ENCODE measurements at places on chromosomes 7 and 10.

DNA sequence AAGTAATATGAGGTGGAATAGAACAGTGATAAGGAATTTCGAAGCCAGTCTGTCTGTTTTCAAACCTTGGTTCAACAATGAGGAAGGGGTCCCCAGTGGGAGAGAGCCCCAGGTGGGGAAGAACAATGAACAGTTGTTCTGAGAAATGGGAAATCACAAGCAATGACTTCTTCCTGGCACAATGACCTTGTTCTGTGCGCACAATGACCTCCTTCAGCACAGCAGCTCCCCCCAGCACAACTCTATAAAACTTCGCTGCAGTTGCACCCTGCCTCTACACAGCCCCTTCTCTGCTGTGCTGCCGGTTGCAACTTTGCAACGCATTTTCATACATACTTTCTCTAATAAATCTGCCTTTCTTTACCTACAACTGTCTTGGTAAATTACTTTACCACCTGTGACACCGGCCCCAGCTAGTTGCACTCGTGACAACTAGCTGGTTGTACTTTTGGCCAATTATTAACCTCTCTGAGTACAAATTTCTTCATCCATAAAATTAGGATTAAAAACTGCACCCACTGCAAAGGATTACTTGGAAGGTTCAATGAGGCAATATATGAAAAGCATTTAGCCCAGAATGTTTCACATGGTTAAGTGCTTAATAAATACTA lies 40.5 kb downstream of the ASB4 start:
- DNase-seq: no peak

DNA sequence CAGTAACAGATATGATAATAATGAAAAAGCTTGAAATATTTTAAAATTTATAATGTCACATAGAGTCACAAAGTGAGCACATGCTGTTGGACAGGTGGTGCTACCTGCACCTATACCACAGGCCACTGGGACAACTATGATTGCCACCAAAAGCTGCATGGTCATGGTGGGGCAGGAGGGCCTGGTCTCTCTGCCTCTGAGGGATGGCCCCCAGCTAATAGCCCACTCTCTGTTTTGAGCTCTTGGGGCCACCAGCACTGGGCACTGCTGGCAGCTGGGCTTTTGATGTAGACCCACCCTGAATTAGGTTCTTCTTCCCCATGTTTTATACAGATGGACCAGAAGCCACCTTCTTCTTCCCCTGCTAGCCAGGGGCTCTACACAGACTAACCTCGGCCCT lies 265.4 kb downstream of the KCND2 start:
- no peak for DNase-seq

- DNase-seq: no peak
Observed at GRCh38 chr7:130263130-130263529, 3.5 kb upstream of the CPA2 start.

DNA sequence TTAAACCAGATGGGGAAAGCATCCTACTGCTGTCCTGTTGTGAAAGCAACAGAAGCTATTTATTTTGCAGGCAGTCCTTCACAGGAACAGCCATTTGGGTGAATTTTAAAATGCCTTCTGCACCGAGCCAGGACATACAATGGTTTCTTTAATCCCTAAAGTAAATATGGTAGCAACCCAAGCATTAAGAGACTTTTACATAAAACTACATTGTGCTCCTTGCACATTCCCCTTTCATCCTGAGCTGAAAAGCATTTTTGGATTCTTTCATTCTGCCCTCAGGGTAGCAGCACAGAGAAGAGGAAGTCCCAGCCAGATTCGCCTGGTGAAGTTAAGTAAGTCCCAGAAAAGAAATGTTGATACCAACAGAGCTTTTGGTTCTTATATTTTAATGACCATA lies 84.0 kb upstream of the FAM3C start:
- no peak for DNase-seq

GRCh38 chr10:33247221-33247922 lies 87.1 kb downstream of the NRP1 start:
- no peak for DNase-seq

- no peak for DNase-seq
Observed at GRCh38 chr10:130028465-130028819, 64.4 kb upstream of the EBF3 start.

DNA sequence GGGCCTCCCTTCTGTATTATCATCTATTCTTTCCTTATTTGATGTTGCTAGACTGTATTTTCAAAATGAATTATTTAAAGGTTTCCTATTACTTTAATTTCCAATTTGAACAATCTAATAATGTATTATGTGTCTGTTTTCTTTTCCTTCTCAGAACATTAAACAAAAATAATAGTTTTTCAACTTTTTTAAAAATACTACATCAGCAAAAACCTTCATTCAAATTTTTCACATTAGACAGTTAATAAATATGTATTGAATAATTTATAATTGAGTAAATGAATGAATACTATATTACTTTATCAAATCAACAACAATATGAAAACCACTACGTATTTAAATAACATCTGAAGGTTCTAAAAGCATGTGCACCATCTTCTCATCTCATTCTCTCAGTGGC lies 644.1 kb upstream of the SEMA3D start:
- DNase-seq: no peak

DNA sequence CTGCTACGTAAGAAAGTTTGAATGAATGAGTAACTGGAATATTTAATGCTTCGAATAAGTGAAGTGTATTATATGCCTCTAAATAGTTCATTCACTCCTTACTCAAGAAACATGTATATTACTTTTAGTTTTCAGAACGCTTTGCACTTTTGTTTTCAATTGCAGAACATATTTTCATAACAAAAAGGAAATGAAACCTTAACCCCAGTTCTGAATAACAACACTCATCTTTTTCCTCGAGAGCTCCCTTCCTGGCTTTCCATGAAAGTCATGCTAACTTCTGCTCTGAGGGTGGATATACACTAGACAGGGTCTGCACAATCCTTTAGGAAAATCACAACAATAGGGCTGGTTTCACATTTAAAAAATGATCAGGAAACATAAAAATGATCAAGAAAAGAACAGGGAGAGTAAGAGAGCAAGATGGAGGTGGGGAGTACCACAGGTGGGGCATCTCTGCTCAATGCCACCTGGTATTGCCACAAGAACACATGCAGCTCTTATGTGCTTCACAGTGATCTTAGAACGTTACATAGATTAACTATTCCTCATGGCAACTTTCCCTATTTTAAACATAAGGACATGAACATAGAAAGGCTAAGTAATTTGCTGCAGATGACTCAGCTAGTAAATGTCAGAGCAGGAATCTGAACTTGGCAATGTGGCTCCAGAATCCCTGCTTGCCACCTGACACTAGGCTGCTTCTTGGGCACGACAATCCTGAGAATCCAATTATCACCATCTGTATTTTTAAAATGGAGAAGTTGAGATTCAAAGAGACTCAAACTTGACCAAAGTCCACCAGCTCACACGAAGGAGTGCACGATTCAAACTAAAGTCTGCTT lies 219.5 kb upstream of the AOAH start:
- DNase-seq: no peak

DNA sequence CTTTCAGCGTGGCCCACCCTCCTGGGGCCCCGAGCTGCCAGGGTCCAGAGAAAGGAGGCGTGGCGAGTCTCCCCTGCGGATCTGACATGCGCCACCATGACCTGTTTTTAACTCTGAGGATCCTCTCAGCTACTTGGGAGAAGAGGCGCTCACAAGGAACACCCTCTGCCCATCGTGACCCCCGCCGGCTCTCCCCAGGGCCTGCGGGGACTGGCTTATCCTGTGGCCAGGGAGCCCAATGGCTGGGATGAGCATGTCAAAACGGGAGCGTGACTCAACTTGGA lies 93.7 kb downstream of the EBF3 start:
- no peak for DNase-seq

Data from HEK293T (cell line).